Cerebellar nuclear complex (tissue), 1 donor: ENCODE measurements at places on chromosomes 4 and X.

DNA sequence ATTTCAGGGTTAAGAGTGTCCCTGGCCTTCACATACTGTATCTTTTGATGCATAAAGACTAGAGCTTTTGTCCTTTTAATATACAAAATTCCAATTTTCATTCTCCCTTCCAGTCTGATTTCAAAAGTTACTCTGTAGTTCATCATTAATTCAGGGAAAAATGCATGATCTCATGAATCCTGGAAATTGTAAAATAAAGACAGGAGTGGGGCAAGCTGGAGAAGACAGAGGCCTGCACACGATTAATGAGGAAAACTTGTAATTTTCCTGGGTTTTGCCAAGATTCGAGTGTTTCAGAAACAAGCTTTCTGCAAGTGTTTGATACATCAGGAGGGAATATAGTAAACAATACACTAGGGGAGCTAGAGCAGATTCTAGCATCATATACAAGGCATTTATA is 947.9 kb downstream of the FAT4 start:
- DNase-seq: no peak

DNA sequence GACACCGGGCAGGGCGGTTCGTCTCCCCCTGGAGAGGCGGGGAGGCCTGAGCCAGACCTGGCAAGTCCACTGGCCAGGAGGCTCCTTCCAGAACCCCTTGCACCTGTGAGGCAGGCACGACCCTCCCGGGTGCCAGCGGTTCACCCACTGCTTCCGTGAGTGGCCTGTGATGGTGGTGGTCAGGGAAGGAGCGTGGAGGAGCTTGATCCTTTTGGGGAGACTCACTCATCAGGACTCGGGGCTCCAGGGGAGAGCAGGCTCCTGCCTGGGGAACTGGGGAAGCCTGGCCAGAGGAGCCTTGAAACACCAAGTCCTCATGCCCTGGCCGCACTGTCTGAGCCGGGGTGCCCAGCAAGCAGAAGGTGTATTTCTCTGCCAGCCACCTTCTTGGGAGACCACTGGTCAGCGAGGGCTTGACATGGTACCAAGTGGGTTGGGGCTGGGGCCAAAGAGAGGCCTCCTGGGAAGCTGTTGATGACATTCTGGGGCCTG is 860 bp downstream of the FAM50A start:
- DNase-seq: no peak

DNA sequence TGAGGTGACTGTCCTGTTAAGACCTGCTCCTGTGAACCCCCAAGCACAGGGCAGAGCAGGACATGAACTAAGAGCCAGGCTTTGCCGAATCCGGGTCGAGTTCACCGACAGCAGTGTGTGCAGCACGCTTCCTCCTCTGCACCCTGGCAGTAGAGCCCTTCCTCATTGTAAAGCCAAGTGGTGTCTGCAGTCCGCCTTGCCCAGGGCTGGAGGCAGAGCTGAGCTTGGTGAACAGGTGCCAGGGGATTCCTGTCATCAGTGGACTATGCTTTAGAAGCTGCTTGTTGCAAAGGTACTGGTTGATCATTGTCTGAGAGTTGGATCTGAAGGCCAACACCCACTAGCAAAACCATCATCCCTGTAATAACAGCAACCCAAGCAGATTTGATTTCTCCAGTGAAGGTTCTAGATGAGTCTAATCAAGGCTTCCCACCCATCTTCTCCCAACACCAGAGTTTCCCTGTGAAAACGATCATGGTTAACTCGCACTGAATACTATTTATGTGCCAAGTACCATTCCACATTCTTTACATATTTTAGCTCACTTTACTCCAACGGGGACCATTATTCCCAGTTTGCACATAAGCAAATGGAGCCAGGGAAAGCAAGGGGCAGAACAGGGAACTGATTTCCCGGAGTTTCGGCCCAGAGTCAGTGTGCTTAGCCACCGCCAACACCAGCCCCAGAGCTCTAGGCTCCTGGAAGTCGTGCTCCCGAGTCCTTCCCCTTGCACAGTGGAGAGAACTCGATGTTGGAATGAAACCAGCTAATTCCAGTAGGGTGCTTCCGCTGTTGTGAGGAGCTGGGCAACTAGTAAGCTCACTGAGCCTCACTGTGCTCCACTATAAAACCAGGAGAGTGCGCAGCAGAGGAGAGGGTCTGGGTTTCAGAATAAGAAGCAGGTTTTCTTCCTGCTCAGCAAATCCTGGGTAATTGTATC is 1.4 kb upstream of the SLC34A2 start:
- DNase-seq: no peak

GRCh38 chr4:149923736-149924135 is 108.1 kb upstream of the IQCM start:
- DNase-seq: no peak

- DNase-seq: no peak
These were observed 461.4 kb downstream of the NAF1 start for GRCh38 chr4:162705130-162705803.

GRCh38 chr4:2803624-2804448 is 11.0 kb downstream of the SH3BP2 start:
- DNase-seq: no peak
